ENCODE measurements at places on chromosomes 3 and 15. TPM values are rescaled to one million over a fixed set of nuclear protein-coding genes. Genes with fewer than 3 reads are reported as not detected.

DNA sequence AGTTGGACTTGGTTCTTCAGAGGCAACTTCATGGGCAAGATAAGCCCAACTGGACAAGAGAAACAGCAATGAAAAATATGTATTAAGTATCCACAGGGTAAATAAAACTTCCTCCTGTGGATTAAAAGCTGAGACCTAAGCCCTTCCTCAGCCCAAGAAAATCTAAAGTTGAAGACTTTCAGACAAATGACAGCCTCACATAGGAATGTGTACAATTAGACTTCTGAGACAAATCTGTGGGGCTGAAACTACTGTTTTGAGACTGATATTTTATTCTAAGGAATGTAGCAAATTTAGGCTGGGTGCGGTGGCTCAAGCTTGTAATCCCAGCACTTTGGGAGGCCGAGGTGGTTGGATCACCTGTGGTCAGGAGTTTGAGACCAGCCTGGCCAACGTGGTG is 74.2 kb upstream of the IL12A start:
- no peak for DNase-seq

GRCh38 chr15:33115191-33115861 is 79.2 kb downstream of the FMN1 start:
- no peak for DNase-seq

DNA sequence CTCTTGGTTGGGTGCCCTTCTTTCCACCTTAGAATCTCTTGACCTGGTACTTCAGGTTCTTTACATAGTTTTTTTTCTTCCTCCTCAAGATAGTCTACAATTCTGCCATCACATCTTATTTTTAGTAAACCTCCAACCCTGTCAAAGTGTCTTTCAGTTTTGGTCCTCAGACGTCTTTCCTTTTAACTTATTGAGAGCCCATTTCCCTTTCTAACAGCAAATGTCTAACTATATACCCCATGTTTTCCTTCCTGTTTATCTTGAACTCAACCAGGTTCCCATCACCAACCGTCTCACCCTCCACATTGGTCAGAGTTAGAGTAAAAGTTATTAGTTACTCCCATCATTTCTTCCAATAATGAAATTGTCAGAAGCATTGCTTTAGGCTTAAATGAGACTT is 10.4 kb downstream of the KBTBD12 start:
- DNase-seq = no peak

B3GNT5 gene
- 19.9 TPM for total RNA-seq

FBXO40 gene
- total RNA-seq = not detected

DNA sequence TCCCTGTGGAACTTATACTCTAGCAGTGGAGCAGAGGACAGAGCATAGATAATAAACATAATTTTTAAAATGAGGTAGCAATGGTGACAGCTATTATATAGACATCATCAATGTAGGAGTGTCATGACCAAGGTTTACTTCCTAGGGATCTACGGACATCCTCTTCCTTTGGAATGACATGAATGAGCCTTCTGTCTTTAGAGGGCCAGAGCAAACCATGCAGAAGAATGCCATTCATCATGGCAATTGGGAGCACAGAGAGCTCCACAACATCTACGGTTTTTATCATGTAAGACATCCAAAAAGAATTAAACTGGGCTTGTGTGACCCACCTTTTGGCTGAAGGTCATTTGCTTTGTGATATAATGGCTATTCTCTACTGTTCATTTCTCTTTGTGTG is 30.1 kb upstream of the CAPN3 start:
- no peak for DNase-seq

GRCh38 chr3:148408667-148409066 is 289.0 kb upstream of the AGTR1 start:
- no peak for DNase-seq

CCDC66 gene
- 110 TPM for total RNA-seq

- no peak for DNase-seq
These were observed 1.2 kb downstream of the BTLA start for GRCh38 chr3:112497897-112498548.

MST1R gene
- 1.4 TPM for total RNA-seq

GRCh38 chr3:177431525-177432176 is 234.4 kb upstream of the TBL1XR1 start:
- DNase-seq = no peak

- DNase-seq = no peak
These were observed 801 bp upstream of the NGRN start for GRCh38 chr15:90264671-90265070.

SIDT1 gene
- 37.4 TPM for total RNA-seq

DNA sequence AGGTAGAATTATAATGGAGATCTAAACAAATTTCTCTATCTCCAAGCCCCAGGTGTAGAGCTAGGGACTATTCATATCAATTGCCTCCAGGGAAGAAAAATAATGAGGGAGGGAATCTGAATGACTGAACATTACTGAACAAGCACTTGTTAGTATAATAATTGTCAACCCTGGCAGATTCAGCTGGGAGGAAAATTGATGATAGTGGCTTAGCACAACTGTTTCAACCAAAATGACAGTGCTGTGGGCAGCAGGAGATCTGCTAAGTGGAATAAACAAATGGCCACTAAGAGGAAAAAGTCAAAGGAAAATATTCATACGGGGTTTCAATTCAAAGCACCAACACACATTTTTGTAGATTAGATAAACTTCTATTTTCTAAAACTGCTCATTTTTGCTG is 294.9 kb upstream of the ZNF385D start:
- DNase-seq = no peak

DNA sequence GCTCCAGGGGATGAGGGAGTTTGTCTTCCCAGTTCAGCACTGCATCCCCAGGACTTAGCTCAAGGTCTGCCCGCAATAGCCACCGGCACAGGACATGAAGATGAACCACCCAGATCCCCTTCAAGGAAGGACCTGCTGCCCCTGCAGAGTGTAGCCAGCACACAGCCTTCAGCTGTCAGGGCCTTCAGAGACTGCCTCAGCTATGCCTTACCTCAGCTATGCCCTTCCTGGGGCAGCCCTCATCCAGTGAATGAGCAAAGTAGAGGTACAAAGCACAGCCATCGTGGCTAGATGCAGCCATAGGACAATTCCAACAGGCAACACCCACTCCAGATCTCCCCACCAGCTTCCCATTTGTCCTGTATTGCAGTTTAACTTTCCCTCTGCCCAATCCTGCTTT is 291.2 kb upstream of the STT3B start:
- no peak for DNase-seq

- no peak for DNase-seq
These were observed 10.7 kb downstream of the AQP9 start for GRCh38 chr15:58148633-58149445.

DNA sequence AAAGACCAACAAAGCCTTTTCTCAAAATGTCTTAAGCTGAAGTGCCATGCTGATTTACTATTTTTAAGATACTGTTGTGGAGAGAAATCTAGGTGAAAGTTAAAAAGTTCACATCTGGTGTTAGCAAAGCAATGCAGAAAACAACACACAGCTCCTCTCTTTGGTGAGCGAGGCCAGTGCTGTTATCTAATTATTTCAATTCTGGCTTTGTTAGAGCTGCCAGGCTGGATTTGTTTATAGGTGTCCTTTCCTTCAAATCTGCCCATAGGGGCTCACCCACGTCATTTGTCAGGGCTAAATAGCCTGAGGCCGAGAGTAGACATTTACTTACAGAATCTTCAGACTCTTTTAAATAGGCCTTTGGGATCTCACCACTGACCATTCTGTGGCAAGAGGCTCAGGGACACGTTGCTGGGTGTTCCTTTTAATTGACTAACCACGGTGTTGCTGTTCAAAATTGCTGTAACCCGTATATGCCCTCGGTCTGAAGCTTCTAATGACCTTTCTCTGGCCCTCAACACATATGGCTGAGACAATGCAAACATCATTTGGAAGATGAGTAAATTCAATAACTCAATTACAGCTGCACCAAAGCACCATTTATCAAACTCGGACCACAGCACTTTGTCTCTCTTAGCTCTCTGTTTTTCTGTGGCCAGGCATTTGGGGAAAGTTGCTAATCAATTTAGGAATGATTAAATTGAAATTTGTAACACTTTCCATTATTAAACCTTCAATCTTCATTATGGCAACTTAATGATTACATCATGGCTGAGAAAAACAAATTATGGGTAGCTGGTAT is 152.6 kb downstream of the PDZRN3 start:
- DNase-seq = no peak

GRIP2 gene
- total RNA-seq = 4.2 TPM

GRCh38 chr3:187621881-187622280 is 48.3 kb downstream of the SST start:
- no peak for DNase-seq

DNA sequence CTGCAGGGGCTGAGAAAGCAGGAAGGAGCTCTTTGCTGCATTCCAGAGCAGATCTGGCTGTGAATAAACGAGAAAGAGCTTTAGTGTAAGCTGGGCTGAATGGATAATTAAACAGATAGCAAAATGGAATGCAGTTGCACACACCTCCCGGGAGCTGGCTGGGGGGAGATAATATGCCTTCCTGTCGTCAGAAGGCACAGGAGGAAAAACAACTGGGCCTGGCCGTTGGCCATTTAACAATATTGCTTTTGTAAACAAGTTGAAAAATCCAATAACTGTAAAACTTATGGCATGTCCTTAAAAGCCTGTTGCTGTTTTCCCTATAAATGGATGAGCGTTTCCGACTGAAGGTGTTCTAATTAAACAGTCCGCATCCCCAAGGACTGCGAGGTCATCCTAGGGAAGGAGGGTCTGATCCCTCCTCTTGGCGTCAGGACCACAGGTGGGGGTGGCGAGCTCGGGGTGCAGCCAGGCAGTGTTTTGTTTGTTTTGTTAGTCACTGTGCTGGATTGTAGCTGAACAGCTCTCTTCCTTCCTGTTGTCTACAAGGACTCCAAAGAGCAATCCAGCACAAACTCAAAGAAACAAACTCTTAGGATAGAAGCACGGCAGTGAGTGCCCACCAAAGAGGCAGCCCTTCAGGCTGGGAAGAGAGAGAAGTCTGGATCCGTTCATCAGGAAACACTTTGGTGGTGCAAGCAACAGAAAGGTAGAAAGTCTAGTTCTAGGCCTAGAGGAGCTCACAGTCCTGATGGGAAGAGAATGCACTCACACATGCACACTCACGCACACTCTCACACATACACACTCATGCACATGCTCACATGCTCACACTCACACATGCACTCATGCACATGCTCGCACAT is 133.4 kb upstream of the SMAD3 start:
- DNase-seq = no peak

DNA sequence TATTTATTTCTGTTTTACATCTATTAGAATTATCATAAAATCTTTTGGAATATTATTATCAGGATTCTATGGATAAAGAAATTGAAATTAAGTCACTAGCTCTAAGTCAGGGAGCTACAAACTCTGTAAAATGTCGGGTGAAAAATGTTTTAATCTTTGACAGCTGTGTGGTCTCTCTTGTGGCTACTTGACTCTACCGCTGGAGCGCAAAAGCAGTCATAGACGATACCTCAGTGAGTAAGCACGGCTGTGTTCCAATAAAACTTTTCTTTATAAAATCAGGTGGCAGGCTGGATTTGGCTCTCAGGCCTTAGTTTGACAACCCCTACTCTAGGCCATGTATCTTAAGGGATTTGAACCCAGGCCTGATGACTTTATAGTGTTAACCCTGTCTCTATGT is 88.5 kb upstream of the PFN2 start:
- DNase-seq = no peak

GRCh38 chr3:129235344-129235917 is 14.0 kb upstream of the COPG1 start:
- no peak for DNase-seq

DNA sequence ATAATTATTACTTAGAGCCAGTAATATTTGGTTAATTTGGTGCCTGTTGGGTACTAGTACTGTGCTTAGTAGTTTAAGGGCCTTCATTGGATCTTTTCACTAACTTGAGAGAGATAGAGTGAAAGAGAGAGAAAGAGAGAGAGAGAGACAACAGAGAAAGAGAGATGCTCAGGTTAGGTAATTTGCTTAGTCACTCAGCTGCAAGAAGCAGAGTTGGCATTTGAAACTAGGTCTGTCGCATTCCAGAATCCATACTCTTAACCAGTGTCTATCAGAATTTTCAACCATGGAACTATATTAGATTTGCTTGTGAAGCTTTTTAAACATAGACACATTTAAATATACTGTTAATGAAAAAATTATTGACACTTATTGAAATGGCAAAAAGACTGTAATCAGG is 31.1 kb upstream of the NUDT16 start:
- DNase-seq = no peak

DNA sequence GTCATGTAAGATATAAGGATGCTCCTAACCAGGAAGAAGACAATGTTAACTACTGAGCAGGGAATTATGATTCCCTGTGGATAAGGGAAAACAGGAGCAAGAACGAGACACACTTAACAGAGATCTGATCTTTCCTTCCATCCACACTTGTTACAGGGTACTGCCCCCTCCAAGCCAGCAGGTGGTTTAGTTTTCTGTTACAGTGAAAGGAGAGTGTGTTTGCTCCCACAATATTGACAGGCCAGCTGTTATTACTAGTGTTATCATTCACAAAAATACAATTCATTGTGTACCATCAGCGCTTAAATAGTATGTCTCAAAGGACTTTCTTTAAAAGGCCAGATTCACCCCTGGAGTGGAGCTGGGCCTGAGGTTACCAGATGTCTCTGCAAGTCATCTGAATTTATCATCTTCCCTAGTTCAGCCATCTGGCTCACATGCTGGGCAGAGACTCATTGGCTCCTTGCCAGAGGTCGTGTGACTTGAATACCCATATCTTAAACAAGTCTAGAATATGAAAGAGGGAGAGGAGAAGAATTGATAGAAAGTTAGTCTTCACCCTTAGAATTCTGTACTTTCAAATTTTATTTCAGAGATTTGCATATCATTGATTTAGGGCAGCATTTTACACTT is 16.8 kb upstream of the FMN1 start:
- no peak for DNase-seq

DNA sequence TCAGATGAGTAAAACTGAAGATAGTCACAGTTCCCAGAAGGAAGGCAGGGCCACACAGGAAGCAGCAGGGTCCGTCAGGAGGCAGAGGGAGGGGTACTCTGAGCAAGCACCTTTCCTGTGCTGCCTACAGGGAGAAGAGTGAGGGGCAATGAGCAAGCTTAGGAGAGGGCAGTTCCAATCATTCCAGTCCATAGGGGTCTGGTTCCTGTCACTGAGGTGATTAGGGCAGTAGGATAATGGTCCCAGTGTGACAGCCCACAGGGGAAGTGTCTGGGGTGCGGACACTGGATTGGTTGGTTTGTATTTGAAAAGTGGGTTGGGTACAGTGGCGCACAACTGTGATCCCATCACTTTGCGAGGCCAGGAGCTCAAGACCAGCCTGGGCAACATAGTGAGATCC is 7.1 kb upstream of the ACAD9 start:
- DNase-seq = no peak

DNA sequence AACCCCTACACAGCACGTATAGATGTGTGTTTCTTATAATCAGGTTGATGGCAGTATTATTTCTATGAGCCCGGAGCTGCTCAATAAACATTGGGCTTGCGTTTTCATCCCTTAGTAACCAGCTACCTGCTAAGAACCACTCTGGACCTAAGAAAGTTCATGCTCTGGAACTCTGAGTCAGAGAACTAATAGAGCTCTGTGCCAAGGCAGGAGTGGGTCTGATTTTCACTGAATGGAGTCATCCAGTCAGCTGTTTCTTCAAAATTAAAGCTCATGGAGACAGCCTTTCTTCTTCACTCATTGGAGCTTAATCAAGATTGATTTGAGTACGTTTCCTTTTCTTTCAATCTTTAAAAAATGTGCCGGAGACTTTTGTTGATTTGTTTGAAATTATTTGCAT is 145.7 kb downstream of the BBX start:
- DNase-seq = no peak

GRCh38 chr15:85149465-85150129 is 167.9 kb downstream of the PDE8A start:
- DNase-seq = no peak

SCN5A gene
- 2.3 TPM for total RNA-seq

RPP25 gene
- 1.7 TPM for total RNA-seq

Measured in cerebellum (tissue), 4 donors.